Activated CD4-positive, CD25-positive, alpha-beta regulatory T cell treated with anti-CD3 and anti-CD28 coated beads, Interleukin-2, amount 50 U/mL, for 16 hours (primary cell): ENCODE measurements at places on chromosomes 4 and X.

GRCh38 chrX:76850851-76851250 lies 423.3 kb downstream of the MAGEE1 start:
- no peak for DNase-seq

DNA sequence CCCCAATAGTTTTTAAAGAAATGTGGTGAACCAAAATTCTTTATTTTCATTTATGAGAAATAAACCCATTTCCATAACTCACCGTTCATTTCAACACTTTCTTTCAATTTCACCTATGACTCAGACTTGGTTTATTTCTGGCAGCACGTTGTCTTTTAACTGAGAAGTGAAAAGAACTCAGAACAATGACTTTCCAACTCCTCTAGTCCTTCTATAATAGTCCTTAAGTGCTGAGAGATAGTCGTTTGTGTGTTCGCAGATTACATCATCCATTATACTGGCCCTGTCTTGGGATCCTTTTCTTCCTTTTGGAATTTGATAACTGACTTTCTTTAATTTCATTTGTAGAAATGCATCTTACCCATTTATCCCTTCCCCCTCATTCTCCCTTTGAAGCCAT lies 113.6 kb downstream of the GLUD2 start:
- DNase-seq: no peak

DNA sequence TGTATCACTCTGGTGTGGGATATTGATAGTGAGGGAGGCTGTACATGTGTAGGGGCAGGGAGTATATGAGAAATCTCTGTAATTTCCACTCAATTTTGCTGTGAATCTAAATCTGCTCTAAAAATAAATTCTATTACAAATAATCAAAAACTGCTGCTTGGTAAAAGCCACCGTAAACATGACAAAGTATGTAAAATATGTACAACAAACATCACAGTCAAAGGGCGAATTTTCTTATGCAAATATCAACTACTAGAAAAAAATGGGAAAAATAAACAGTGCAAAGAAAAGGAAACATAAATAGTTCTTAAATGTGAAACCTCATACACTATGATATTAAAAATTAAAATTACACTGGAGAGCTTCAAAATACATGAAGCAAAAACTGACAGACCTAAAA lies 105.1 kb upstream of the DCLK2 start:
- no peak for DNase-seq

DNA sequence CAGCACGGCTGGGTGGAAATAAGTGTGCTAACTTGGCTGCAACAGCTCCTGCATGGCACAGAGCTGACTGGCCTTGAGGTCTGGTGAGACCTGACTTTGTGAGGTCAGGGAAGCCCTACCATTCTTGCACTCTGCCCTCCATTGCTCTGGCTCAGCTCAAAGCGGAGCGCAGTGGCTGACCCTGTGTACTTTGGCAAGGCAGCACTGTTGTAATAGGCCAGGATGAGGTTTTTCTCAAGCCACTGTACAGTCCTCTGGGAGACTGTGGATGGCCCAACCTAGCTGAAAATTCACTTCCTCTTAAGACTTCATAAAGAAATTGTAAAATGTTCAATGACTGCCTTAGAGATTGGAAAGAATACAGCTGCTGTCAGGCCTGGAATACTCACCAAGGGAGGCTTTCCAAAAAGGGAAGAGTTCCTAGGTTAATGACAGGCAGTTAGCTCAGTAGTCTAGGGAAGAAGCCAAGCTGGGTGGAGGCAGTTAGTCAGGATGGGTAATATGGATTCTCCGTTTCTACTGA lies 129.8 kb downstream of the GUCY2F start:
- DNase-seq: no peak

GRCh38 chr4:170256807-170257206 lies 167.1 kb upstream of the AADAT start:
- DNase-seq: no peak

DNA sequence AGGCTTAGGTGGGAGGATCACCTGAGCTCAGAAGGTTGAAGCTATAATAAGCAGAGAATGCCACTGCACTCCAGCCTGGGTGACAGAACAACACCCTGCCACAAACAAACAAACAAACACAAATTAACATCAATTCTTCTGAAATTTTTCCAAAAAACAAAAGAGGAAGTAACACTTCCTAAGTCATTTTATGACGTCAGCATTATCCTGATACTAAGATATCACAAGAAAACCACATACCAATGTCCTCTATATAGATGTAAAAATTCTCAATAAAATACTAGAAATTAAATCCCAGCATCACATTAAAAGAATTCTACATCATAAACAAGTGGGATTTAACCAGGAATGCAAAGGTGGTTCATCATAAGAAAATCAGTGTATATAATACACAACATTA lies 64.4 kb upstream of the STK26 start:
- no peak for DNase-seq

DNA sequence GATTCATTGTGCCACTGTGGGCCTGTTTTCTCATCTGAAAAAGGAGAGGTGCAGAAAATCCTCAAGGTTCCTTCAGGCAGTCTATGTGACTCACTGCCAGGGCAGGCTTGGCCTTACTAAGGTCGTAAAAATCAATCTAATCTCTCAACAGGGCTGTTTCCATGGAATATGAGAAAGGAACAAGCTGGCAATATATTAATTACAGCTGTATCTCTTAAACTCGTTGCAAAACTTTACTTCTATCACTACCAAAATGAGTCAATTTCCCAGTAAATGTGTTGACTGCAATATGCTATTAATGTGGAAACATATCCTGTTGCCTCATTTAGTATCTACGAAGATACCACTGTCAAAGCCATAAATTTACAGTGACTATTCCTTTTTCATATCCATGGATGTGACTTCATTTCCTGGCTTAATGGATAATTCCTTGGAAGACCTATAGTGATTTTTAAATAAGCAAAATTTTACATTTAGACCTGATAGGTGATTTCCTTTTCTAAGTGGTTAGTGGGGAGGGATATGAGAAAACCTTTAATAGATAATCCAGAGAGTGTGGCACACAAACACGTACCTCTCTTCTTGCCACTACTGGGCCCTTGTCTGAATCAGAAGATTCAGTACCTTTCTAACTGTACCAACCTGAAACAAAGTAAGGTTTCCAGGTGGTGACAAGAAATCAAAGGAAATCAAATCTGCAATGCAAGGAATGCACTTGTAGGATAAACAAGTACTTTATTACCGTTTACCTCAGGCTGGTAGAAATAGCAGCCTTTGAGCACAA lies 127.4 kb upstream of the FTHL17 start:
- DNase-seq: no peak

GRCh38 chrX:24148121-24148520 lies 1.4 kb upstream of the ZFX start:
- no peak for DNase-seq

GRCh38 chr4:145709843-145710242 lies 29.9 kb downstream of the C4orf51 start:
- DNase-seq: no peak

- DNase-seq: no peak
These were observed 20.9 kb upstream of the XPNPEP2 start for GRCh38 chrX:129717892-129718291.

DNA sequence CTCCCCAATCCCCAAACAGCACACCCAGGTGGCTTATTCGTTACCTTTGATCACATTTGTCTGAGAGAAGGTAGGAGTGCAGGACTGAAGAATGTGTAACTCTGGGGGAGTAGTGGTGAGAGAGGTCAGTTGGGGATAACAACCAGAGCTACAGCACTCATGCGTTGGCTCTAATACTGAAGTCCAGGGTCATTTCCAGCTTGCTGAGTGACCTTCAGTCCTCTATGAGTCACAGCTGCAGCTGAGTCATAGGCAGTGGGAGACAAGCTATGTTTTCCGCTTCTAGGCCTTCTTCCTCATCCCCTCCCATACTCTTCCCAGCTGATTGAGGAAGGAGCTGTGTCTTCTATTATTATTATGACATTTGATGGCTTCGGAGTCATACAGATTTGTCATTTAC lies 31.6 kb upstream of the CT47C1 start:
- no peak for DNase-seq

DNA sequence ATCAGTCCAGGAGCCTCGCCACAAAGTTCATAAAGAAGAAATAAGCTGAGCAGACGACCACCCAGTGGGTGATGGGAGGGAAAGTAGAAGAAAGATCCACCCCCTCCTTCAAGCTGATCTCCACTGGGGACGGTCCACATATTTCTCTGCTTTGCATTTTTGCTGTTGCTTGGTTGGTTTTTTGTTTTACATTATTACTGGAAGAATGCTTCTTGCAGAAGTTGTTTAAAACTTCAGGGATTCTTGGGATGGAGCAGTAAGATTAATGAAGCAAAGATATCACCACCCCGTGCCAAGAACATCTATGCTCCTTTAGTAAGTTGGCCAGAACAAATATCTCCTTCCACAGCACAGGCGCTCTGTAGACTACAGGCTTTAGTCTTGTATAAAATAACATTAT lies 30.1 kb downstream of the LGI2 start:
- no peak for DNase-seq

DNA sequence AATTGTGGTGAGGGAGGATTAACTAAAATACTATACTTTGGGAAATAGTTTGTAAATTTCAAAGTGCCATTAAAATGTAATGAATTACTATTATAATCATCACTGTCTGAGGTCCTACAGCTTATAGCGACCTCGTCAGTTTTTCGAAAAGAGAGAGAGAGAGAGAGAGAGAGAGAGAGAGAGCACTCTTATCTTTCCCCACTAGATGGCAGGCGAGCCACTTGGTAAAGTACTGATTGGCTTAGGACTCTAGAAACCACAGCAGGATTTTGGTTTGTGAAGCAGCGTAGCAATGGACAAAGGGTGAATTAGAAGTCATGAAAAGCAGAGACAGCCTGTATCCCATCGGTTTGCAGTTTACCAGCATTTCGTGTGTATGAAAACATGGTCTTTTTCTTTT lies 52.5 kb downstream of the LINC00632 start:
- no peak for DNase-seq

DNA sequence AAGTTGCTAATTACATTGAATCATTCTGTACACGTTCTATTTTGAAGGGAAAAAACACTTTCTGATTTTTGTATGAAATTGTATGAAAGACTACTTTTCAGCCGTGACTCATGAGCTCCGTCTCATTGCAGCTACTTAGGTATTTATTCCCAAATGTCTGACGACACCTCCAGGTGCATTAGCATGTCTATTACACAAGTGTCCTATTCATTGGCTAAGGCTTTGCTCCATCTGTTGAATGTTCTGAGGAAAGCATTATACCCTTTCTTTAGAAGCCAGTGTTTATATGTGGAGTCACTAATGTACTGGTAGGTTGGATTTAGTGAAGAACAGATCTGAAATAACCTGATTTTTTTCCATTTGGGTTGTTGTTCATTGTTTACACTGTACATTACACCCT lies 51.8 kb downstream of the MAP7D3 start:
- no peak for DNase-seq
